ENCODE measurements at places on chromosomes 1 and 21.
A peak's percentile ranks its signal among the peaks of the same experiment; 100 is the strongest.

DNA sequence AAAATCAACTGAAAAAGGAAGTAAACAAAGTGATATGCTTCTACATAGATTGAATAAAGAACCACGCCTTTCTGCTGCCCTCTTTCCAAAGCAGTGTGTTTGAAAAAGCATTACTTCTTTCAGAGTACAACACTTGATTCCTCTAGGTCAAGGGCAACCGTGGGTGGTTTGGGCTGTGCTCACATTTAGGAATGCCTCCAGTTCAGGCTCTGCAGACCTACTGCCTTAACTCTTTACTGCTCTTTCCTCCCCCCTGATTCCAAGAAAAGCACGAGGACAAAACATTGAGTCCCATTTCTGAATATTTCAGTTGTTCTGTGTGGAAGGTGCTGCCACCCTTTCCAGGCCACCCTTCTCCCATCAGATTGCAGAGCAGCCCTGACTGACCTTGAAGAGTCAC is 45.2 kb downstream of the ADAMTS1 start:
- no peak for DNase-seq

- peak; percentile 34 for DNase-seq
These were observed 120.8 kb downstream of the LMO4 start for GRCh38 chr1:87449348-87449963.

GRCh38 chr1:113899111-113899510 is 5.5 kb downstream of the AP4B1 start:
- DNase-seq = peak; percentile 49

DNA sequence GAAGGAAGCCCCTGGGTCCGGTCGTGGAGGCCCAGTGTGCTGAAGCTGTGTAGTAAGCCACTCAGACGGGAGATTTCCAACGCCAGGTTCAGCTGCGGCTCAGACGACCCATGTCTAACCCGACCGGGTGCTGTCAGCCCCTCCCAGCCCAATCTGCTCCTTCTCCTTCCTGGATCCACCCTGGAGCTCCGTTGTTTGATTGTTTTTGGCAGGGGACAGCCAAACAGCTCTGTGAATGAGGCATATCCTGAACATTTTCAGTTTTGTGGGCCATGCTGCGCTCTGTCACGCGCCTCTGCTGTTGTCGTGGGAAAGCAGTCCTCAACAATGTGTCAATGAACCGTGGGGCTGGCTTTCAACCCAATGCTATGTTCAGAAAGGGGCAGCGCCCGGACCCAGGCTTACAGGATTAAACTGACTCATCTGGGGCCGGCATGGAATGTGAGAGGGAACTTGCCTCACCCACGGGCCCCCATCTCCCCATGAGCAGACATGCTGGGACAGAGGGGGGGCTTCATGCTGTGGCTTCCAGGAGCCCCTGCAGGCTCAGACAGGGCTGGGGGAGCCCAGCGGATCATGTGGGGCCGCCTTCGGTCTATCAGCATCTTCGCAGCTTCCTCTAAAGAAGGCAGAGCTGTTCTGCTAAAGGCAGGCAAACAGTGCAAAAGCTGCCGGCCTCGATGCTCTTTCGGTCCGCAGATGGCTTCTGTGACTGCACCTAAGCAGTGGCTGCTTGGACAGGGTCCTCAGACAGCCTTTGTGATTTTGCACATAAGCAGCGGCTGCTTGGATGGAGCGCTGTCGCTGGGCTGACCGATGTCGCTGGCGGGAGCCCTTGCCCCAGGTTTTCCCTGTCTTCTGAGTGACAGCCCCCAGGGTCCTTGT is 101.7 kb downstream of the RIPK4 start:
- DNase-seq = peak; percentile 76

DNA sequence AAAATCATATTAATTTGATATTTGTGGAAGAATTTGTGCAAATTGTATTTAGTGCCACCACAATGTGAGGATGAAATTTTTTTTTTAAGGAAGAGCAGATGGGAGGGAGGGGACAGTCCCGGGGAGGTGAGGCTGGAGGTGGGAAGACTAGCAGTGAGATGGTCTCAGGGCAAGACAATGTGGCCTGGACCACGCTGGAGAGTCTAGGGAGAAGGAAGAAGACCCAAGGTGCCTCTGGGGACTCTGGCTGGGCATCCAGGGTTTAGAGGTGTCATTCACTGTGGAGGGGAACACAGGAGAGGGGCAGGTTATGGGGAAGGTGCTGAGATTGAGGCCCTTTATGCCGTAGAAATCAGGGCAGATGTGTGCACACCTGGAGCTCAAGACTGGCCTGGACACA is 10.3 kb upstream of the THEMIS2 start:
- no peak for DNase-seq

DNA sequence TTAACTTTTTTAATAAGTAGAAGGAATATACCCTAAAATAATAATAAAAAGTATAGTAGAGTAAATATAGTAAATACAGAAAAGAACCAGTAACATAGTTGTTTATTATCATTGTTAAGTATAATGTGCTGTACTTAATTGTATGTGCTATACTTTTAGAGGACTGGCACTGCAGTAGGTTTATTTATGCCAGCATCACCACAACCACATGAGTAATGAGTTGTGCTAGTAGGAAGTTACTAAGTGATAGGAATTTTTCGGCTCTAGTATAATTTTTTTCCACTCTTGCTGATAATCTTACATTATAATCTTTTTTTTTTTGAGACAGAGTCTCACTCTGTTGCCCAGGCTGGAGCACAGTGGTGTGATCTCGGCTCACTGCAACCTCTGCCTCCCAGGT is 71.6 kb downstream of the IVNS1ABP start:
- peak; percentile 10 for DNase-seq

DNA sequence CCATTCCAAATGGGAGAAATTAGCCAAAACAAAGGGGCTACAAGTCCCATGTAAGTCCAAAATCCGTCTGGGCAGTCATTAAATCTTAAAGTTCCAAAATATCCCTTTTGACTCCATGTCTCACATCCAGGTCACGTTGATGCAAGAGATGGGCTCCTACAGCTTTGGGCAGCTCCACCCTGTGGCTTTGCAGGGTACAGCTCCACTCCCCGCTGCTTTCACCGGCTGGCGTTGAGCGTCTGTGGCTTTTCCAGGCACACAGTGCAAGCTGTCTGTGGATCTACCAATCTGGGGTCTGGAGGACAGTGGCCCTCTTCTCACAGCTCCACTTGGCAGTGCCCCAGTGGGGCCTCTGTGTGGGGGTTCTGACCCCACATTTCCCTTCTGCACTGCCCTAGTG is 130.2 kb downstream of the TPR start:
- peak; percentile 7 for DNase-seq

GRCh38 chr1:179743679-179744400 is 749 bp downstream of the FAM163A start:
- DNase-seq = no peak

GRCh38 chr1:8448911-8449661 is 131.2 kb downstream of the SLC45A1 start:
- peak; percentile 82 for DNase-seq

- no peak for DNase-seq
These were observed 16.4 kb downstream of the GPSM2 start for GRCh38 chr1:108893141-108893530.

DNA sequence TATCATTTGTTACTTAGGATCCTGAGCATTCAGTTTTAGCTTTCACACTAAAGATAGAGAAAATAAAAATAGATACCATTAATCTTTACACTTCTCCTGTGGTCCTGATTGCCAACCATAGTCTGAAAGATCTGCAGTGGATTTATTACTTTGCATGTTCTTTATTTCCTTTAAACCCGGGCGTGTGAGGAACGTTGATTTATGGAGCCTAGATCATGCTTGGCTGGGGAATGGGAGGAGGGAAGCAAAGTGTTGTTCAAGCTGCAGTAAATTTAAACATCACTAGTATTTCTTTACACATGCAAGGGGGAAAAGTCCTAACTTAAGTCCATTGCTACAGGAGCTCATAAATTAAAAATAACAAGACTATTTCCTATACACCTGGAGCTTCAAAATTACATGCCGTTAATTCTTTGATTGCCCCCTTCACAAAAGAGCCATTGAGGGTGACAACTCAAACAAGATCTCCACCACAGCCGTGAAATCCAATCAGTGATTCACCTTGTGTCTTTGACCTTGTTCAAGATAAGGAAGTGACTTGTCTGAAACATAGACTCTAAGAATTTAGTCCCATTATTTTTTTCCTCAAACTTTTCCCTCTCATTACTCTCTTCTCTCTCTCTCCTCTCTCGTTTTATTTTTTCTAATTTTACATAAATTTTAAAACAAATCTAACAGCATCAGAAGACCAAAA is 282.7 kb downstream of the KIF26B start:
- no peak for DNase-seq

DNA sequence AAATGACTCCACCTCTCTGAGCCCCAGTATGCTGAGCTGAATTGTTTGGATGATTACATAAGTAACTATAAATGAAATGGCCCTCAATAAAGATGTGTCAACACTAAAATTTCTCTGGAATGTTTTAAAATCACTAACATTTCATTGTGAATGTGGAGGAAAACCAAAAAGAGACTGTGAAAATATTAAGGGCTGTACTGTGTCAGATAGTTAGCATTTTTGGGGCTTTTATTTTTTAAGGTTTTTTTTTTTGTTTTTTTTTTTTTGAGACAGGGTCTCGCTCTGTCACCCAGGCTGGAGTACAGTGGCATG is 6.3 kb downstream of the MYOC start:
- DNase-seq = no peak

- no peak for DNase-seq
These were observed 28.1 kb downstream of the RAB4A start for GRCh38 chr1:229298887-229299503.

- DNase-seq = no peak
These were observed 560.5 kb upstream of the NR5A2 start for GRCh38 chr1:199466961-199467360.

DNA sequence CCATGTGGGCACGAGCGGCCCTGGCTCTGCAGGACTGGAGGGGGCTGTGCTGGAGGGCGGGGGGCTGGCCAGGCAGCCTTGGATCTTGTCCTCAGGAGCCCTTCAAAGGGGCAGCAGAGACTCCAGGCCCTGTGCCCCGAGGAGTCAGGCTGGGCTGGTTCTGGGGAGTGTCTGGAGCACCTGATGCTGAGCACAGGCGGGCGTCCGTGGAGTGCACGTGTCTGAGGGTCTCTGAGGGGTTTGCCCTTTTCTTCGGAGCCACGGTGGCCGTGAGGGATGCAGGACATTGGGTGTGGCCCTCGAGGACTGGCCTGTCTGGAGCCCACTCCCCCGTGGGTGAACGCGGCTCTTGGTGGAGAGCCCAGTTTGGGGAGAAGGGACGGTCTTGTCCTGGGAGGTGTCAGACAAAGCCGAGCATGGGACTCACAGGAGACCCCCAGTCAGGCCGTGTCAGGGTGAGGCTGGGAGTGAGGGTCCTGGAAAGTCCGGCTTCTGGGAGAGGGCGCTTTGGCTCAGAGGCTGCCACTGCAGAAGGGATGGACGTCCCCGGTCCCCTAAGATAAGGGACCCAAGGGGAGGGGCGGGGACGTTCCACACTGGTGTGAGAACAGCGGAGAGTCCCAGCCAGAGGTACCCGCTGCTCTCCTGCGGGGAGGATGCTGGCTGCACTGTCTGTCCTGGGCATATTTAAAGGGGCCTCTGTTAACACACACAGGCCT is 60.8 kb downstream of the COL18A1 start:
- DNase-seq = no peak

- peak; percentile 58 for DNase-seq
These were observed 387.0 kb downstream of the USP25 start for GRCh38 chr21:16116798-16117197.

DNA sequence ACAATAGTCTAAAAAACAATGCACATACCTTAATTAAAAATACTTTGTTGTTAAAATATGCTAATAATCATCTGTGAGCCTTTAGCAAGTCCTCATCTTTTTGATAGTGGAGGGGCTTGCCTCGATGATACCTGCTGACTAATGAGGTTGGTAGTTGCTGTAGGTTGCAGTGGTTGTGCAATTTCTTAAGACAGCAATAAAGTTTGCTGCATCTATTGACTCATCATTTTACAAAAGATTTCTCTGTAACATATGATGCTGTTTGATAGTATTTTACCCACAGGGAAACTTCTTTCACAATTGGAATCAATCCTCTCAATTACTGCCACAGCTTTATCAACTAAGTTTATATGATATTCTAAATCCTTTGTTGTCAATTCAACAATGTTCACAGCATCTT is 7.6 kb downstream of the C1orf87 start:
- DNase-seq = peak; percentile 60

All from fibroblast of the aortic adventitia (primary cell).